ENCODE measurements at places on chromosomes 7 and 10.
A peak's percentile ranks its signal among the peaks of the same experiment; 100 is the strongest.

DNA sequence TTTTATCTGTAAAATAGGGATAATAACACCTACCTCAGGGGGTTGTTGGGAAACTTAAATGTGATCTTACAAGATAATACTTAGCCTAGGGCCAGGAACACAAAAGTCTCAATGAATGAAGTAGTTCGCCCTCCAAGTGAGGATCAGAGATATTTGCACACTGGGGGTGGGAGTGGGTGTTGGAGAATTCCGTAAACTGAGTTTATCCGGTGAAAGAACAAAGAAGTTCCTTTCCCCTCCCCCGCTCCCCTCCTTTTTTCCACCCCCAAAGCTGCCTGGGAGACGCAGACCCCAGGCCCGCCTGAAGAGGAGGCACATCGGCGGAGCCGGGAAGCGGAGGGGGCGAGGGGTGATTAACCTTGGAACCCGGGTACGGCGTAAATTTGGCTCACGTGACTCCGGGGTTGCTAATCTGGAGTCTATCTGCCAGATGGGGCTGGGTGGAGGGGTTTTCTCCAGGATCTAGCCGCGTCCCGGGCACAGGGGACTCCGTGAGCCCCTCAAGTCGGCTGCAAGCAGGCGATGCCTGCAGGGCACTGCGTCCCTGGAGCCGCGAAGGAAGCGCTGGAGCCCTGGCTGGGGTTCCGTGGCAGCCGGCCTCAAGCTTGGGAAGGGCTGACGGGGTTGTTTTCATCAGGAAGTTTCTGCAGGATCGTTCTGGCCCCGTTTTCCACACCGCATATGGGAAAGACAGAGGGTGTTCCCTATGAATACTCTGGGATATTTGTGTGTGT lies 1.4 kb upstream of the PODXL start:
- DNase-seq = no peak

DNA sequence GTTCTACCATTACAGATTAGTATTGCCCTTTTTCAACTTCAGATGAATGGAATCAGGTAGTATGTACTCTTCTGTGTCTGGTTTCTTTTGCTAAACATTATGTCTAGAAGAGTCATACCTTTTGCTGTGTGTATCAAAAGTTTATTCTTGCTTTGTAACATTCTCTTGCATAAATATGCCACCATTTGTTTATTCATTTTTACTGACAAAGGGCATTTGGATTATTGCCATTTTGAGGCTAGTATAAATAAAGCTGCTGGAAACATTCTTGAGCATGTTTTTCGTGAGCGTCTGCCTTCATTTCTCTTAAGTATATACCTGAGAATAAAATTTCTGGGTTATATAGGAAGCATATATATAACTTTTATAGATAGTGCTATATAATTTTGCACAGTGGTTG lies 121.7 kb upstream of the CSTF2T start:
- DNase-seq = no peak

GRCh38 chr7:55573234-55573900 lies 1.1 kb upstream of the VOPP1 start:
- DNase-seq = no peak

- DNase-seq = no peak
Observed at GRCh38 chr10:29114141-29114540, 174.7 kb upstream of the LYZL1 start.

- no peak for DNase-seq
Observed at GRCh38 chr7:98038731-98039130, 48.7 kb upstream of the OCM2 start.

DNA sequence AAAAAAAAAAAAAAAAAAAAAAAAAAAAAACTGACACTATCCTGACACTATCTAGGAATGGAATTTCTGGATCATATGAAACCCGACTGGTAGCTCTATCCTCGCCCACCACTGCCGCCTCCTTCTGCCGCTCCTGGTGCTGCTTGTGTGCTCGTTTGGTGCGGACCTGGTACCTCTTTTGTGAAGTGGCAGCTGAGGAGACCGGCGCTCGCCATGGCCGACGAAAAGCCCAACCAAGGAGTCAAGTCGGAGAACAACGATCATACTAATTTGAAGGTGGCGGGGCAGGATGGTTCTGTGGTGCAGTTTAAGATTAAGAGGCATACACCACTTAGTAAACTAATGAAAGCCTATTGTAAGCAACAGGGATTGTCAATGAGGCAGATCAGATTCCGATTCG lies 130.6 kb downstream of the SEPTIN14 start:
- DNase-seq = no peak

DNA sequence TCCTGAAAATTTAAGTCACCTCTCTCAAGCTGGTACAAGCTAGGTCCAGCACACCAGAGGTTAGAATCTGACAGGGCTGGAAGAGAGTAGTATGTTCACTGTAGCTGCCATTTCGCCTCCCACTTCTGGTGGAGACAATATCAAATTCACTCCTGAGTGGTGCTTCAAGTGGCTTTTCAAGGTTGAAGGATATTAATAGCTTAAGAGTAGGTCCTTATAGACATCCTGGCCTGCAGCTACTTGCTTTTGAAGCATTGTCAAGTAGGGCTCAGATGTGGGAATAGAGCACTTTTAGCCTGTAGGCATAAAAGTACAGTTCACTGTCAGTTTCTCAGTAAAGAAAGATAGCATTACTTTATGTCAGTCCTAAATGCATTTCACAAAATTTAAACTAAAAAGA lies 270.5 kb upstream of the PLPP4 start:
- no peak for DNase-seq

DNA sequence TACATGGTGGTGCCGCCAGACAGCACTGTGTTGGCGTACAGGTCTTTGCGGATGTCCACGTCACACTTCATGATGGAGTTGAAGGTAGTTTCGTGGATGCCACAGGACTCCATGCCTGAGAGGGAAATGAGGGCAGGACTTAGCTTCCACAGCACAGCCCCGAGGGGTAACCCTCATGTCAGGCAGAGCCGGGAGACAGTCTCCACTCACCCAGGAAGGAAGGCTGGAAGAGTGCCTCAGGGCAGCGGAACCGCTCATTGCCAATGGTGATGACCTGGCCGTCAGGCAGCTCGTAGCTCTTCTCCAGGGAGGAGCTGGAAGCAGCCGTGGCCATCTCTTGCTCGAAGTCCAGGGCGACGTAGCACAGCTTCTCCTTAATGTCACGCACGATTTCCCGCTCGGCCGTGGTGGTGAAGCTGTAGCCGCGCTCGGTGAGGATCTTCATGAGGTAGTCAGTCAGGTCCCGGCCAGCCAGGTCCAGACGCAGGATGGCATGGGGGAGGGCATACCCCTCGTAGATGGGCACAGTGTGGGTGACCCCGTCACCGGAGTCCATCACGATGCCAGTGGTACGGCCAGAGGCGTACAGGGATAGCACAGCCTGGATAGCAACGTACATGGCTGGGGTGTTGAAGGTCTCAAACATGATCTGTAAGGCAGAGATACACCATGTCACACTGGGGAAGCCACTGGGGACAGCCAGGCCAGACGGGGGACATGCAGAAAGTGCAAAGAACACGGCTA lies 104.6 kb upstream of the TNRC18 start:
- no peak for DNase-seq

- no peak for DNase-seq
Observed at GRCh38 chr10:118768041-118768919, 13.5 kb upstream of the CACUL1 start.

DNA sequence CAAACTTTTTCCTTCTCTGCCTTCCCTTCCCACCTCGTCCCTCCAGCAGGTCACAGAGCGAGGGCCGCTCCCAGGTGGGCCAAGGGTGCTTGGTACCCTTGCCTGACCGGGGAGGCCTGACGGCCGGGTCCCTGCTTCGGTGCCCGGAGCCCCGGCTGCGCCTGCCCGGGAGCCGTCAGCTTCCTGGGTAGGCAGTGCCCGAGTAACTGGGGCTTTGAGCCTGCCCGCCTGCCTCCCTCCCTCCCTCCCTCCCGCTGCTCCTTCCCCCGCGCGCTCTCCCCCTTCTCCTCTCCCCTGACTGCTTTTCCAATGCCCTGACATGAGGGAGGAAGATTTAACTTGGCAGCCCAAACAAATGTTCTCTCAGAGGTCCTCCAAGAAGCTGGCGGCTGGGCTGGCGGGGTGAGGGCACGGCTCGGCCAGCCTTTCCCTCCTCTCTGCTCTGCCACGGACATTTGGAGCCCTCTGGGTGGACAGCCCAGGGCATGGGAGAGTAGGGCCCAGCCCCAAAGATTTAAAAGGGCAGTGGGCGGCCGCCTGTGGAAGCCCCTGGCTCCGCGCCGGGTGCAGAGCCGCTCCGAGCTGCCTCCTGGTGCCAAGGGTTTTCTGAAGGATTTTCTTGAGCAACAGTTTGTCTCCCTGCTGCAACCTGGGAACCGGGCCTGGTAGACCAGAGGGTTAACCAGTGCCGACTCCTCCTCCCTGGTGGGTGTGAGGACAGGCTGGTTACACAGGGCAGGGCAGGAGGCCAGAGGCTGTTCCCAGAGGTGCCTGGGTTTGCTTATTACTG lies 2.0 kb downstream of the ZMIZ1 start:
- DNase-seq = no peak

DNA sequence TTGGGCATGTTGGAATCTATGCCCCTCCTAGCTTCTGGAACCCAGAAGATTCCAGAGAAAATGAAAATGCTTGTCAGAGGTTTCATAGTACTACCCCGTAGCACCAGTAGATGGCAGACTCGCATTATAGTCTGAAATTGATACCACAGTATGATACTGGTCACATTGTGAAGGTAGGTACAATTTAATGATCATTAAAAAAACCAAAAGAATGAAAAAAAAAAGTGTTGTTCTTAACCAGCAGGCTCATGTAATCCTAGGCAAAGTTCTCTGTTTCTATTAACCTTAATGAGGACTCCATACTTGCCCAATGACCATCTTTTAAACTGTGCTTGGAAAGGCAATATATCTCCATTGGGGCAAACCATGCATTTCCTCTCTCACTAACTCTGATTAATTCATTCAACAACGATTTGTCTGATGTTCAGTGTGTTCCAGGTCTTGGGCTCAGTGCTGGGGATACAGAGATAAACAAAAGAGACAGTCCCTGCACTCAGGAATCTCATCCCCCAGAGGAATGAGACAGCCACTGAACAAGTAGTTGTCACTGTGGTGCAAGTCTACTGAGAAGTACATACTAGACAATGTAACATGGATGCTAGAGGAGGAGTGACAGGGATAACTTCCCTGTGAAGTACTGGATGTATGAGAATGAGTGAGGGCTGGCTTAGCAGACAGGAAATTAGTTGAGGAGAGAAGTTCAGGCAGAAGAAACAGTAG lies 223.5 kb upstream of the PHYHIPL start:
- DNase-seq = peak; percentile 57

DNA sequence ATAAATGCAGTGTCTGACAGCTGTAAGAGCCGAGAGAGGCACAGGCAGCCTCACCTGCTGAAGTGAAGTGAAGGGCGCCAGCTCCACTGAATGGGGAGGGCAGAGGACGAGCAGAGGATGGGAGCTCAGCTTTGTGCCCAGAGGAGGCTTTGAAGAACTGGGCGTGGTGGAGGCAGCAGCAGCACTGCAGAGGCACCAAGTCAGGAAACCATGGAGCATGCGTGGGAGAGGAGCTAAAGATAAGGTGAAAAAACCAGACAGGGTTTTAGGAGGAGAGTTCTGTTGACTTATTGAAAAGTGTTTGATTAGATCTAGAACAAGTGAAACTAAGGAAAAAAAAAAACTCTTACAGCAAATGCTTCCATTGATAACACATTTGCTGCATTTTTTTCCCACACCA lies 216.4 kb downstream of the CXCL12 start:
- DNase-seq = no peak

- DNase-seq = no peak
Observed at GRCh38 chr7:101112233-101112632, 14.7 kb upstream of the SERPINE1 start.

DNA sequence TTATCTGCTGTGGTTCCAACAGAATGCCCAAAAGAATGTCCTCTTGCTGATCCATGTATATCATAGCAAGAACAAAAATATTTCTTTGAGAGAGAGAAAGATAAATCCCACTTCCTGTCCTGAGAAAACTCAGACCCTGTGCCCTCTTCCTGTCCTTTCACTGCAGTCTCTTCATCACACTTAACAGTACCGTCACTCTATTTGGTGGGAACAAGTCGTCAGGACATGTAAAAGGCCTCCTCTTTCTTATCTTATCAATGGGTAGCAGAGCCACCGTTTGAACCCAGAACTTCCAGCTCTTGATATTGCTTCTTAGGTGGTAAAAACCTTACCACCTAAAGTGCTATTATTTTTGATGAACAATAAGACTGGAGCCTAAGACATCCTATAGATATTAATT lies 43.9 kb downstream of the CHRM2 start:
- DNase-seq = no peak

GRCh38 chr7:143286522-143286890 lies 1.6 kb upstream of the CASP2 start:
- DNase-seq = no peak

DNA sequence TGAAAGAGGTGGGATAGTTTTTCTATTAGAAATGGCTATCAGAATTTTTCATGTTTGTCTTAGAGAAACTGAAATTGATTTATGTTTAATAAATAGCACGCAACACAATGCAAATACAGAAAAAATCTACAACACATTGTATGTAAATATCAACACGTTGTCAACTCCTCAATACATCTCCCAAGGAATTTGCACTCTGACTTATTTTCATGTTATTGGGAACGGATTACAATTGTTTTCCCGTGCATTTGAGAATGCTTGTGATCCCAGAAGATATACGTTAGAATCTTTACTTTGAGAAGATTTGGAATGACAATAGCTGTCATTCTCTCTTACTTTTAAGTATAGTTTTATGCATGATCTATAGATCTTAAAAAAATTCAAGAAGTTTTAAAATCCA lies 313.8 kb upstream of the AKR1E2 start:
- DNase-seq = no peak

DNA sequence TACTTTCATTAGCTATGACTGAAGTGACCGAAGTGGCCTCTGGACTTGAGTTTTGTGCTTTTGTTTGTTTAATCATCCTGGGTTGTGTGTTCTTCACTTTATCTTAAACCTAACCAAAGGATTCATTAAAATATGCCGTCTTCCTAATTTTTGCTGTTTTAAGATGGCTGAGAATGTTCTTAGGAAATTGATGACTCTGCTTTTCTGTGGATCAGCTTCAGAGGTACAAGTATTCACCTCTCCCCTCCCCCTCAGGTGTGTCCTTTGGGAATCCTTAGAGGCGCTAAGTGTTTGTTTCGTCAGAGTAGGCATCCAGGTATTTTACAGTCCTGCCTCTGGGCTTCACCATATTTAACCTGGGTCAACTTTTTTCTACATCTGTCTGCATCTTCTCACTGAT lies 1.1 kb downstream of the CCDC126 start:
- DNase-seq = no peak

DNA sequence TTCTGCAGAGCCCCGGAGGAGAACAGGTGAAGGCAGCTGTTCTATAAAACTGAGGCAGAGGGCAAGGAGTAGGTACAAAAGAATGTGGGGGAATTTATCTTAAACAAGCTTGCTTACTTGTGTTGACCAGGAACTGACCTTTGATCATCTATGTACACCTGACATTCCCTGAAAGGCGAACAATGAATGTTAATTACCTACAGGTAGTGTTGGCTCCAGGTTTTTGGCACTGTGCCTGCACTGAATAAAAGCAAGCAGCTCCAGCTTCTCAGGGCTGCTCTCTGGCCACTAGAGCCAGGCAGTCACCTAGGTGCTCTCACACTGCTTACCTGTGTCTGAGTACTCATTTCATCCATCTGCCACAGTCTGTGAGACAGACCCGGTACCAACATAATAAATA lies 87.0 kb downstream of the RAPGEF5 start:
- DNase-seq = no peak

- no peak for DNase-seq
Observed at GRCh38 chr7:82035456-82035855, 265.6 kb upstream of the HGF start.

Data from NCI-H1930 (cell line).